Naive B cell (primary cell): ENCODE measurements at places on chromosomes 7 and 10.

DNA sequence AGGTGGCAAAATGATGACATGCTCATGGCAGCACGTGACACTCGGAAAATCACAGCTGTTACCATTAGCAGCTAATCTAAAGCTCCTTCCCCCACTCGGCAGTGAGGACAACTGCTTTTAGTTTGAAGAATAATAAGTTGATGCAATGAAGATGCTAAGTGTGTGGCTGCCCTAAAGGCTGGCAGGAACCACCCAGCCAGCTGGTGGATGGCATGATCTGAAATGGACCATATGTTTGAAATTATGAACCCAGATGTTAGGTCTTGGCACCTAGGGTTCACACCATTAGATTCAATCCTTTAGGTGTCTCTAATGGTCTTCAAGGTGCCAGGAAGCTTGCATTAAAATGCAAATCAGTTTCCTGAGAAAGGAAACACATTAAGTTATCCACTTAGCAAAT is 230.1 kb downstream of the WDR11 start:
- DNase-seq = no peak

- no peak for DNase-seq
Observed at GRCh38 chr10:96587264-96588059, 650 bp upstream of the TM9SF3 start.

- no peak for DNase-seq
Observed at GRCh38 chr7:141409801-141410329, 141.3 kb upstream of the AGK start.

- no peak for DNase-seq
Observed at GRCh38 chr7:85830982-85831381, 644.1 kb upstream of the SEMA3D start.

GRCh38 chr7:100895701-100895955 is at the start of gene ACHE:
ACHE (minus strand) TSS chr7:100895888; CDS start chr7:100894232, 1,656 bp downstream.
- no peak for DNase-seq

GRCh38 chr7:6166443-6166891 is 106.0 kb downstream of the CYTH3 start:
- DNase-seq = no peak

DNA sequence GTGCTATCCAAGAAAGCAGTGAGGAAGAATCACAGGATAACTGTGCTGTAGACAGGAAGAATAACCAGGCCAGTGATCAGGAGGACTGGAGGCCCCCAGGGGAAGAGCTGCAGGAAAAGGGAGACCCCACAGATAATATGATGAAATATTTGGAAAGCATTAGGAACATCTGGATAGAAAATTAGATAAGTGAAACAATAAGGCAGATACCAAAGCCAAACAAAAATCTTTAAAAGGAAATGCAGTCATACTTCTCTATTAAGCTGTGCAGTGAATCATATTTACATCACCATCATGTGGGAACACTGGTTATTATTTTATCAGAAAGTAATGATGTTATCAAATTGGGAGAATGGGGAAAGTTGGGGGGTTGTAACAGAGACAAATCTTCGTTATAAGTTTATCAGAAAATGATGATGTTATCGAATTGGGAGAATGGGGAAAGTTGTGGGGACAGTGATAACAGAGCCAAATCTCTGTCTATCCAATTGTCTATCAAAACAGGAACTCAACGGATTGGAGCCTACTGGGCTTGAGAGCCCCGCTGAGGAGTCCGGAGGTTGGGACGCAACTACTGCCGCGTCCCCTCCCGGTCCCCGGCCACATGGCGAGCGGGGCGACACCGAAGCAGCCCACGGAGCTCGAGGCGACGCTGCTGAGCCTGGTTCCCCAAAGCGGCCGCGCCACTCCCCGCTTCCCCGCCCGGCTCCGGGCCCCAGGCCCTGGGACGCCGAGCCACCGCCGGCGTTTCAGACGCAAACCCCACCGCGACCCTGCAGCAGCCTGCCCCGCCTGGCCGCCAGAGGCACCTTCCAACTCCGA is 14.0 kb upstream of the RALA start:
- DNase-seq = peak; percentile 30

DNA sequence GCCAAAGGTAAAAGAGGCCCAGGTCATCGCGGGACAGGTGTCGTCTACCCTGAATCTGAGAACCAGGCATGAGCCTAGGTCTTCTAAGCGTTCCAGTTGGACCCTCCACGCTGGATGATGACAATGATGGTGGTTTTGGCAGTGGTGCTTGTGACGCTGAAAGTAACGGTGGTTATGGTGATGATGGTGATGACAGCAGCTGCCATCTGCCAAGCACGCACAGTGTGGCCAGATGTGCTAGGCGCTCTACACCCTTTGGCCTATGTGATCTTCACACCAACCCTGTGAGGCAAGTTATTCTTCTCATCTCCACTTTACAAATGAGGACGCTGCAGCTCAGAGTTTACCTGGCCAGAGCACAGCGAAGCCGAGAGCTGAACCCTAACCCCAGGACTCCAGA is 93.9 kb downstream of the FAM53B start:
- DNase-seq = no peak

DNA sequence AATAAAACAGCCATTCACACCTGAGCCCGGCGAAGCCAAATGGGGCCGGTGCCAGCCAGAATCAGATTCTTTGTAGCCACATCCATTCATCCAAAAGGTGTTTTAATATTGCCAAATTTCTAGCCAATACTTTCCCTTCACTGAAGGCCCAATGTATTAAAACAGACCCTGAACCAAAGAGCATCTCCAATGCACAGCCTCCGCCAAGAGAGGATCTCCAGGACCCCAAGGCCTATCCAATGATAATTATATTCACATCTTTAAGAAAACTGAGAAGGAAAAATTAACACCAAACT is 12.2 kb downstream of the EBF3 start:
- no peak for DNase-seq

DNA sequence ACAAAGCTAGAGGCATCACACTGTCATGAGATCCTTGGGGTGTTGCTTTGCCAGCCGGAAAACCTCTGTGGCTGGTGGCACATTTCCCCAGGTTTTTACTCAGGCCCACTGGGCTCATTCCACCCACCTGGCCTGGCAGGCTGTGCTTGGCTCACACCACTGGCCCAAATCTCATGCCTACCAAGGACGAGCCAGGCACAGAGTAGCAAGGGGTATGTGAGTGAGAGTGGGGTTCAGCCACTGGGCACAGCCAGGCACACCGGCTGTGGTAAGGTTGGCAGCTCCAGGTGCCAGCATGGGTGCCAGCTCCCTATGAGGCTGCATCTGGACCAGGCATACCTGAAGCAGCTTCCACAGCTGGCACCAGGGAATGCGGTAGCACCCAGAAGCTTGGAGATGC is 21.4 kb downstream of the STEAP1 start:
- DNase-seq = no peak
